SJCRH30 (cell line): ENCODE measurements at places on chromosomes 16 and 17. TPM values are rescaled to one million over a fixed set of nuclear protein-coding genes. Genes with fewer than 3 reads are reported as not detected.

Gene GRN
- 74.4 and 77.2 TPM in 2 replicates for total RNA-seq

Gene ITGB4
- 4.3 and 8.8 TPM in 2 replicates for total RNA-seq

Gene TLCD1
- 7.5 and 10.0 TPM in 2 replicates for total RNA-seq

DNA sequence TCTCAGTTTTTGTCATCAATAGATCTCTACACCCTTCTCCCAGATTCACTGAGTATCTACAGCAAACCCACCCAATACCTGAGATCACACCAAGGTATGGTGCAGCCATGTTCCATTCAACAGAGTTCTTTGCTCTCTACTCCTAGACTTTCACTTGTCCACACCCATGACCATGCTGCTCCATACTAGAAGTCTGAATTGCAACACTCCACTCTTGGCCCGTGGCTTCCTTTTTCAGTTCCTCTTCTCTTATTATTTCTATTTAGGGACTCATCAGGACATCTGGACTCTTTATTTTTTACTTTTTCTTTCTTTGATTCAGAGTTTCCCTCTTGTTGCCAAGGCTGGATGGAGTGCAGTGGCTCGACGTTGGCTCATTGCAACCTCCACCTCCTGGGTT, 37.1 kb downstream of the YWHAE start:
- no peak for DNase-seq

DNA sequence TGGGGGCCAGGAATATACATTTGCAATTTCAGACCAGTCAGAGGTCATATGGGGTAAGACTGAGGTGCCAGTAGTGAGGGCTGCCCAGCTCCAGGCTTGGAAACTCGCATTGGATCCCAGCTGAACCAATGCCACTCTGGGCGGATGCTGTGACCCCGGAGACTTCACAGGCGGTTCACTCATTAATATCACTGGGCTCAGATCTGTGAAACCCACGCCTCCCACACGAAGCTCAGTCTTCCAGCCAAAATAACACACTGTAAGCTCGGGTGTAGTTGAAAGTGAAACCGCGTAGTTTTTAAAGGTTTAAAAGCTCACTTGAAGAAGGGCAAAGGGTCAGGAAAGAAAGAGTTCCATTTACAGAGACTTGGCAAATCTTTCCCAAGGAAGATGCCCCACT, 254.8 kb downstream of the FOXL1 start:
- no peak for DNase-seq

DNA sequence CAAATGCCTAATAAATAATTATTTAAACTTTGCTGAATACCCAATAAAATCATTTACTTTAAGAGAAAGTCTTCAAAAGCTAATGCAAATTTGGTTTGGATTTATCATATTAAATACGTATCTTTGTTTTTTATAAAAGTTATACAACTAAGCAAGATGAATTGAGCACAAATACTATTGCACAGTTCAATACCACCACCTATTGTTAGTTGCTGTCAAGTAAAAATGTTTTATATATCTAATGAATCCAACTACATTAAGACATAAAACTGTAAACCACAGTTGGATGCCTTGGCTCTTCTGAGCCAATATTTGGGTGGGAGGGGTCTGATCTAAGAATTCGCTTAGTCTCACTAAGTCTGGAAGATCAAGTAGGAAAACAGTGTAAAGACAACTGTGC, 7.7 kb downstream of the FBXL20 start:
- no peak for DNase-seq

GRCh38 chr17:66343531-66344078, 41.2 kb downstream of the PRKCA start:
- DNase-seq, result no peak

DNA sequence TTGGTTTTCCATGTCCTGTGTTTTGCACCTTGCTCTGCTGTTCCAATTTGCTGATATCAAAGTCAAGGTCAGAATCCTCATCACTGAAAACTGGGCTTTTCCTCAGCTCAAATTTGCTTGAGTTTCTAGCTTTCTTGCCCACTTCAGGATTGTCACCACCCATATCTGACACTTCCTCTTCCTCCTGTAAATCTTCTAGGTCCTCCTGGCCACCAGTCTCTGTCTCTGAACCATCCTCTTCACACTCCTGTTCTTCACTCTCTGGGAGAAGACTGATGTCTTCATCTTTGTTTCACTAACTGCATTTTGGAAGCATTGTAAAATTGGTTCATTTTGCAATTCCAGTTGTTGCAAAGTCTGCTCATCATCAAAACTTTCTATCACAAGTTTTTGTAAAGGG, 63.4 kb upstream of the RBL2 start:
- no peak for DNase-seq

DNA sequence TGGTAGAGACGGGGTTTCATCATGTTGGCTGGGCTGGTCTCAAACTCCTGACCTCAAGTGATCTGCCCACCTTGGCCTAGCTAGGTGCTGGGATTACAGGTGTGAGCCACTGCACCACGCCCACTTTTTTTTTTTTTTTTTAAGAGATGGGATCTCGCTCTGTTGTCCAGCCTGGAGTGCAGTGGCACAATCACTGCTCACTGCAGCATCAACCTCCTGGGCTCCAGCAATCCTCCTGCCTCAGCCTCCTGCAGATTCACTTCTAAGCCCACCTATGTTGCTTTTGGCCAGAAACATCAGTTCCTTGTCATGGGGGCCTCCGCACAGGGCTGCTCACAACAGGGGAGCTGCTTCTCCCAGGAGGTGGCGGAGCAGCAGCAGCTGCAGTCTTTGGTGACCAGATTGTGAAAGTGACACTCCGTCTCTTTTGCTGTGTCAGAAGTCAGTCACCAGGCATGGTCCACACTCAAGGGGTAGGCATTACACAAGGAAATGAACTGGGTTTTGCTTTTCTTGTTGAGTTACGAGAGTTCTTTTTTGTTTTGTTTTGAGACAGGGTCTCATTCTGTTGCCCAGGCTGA, 4.5 kb upstream of the NME4 start:
- DNase-seq, result no peak

DNA sequence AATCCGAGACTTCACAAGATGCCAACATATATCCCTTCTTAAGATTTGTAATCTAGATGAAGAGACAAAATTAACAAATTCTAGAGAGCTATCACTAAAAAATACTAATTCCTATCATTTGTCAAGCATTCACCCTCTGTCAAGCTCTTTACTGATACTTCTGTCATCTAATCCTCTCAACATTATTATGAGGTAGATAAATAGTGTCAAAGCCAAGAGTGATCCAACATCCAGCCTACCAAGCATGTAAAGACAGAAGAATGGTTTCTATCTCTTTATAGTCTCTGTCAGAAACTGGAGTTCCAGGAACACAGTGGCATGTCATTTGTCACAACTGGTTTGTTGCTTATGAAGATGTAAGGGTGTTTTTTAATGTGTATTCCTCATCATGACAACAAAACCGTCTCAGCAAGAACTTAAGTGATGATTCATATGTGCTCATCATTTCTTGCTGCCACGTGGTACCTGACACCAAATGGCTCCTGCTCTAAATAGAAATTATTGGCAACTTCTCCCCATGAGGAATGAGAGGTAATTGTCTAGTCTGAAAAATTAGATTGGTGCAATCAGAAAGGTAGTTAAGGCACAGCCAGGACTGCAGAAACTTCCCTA, 196.8 kb downstream of the TOX3 start:
- DNase-seq, result no peak
